Anterior cingulate cortex (tissue), 58 donors: ENCODE measurements at places on chromosomes 6 and 20.

DNA sequence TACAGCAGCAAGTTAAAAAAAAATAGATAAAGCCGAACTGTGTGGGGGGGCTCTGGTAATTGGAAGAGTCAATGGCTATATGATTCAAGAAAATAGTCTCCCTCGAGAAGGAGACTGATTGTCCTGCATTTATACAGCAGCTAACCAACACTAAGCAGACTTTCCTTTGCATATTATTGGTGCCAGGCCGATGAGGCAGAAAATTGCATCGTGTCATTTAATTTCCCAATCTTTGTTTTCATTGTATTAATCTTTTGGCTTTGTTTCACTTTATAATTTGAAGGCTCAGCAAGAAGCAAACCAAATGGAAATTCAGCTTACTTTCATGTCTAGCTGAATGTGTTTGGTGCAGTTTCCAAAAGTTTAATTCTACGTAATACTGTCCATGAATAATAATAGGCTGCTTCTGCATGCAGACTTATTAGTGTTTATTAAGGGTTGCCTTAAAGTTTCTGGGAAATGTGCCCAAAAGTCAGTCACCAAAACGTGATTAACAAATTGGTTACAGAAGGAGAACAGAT lies 258.5 kb downstream of the HACE1 start:
- no peak for DNase-seq

DNA sequence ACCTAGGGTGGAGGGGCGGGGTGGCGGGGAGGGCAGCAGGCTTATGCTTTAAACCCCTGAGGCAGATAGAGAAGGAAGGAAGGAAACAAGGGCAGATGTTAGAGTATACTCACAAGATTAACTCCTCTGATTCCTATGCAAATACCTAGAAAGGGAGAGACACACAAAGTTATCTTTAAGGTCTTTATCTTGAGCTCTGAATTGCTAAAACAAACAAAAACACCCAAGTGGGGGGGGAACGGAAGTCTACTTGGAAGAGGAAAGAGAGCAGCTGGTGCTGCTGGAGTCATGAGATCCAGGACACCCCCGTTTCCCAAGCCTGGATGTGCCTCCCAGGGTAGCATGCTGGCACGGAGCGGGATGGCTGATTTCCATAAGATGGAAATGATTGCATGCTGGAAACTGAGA lies 43.4 kb downstream of the PLAGL1 start:
- DNase-seq = no peak

DNA sequence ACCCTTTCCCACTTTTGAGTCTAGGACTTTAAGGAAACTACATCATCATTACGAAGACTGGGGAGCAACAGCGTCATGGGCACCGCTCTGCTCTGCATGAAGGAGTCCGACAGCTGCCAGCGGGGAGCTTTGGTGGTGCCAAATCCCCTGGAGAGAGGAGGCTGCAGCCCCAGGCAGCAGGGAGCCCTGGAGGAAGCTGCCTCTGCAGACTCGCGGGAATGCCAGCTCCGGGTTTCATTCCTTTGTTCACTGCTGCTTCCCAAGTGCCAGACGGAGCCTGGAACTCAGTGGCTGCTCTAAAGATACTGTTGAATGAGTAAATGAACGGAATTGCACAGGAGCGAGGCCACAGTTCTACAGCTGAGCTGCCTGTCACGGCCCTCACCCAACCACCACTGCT lies 196.5 kb upstream of the THBS2 start:
- no peak for DNase-seq

DNA sequence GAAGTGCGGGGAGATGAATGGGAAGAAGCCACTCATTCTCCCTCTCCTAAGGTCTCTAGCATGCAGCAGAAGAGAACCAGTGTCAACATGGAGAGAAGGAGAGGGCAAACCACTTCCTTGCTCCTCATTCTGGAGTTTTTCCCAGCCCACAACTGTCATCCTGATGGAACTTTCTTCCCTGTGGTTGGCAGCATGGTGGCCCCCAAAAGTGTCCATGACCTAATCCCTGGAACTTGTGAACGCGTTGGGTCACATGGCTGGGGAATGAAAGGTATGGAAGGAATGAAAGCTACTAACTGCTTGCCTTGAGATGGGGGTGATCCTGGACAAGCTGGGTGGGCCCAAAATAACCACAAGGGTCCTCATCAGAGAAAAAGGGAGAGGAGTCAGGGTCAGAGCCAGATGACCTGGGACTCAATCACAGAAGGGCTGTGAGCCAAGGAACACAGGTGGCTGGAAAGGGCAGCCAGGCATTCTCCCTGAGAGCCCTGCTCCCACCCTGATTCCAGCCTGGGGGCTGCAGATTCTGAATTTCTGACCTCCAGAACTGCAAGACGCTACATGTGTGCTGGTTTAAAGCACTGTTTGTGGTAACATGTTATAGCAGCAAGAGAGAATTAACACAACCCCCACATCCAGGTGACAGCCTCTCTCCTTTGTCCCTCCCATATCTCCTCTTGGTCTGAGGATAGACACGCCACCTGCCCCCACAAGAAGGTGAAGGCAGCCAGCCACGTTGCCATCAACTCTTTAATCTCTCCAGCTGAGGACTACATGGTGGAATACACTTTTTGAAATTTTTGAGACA lies 63.2 kb downstream of the PYGB start:
- DNase-seq = no peak

DNA sequence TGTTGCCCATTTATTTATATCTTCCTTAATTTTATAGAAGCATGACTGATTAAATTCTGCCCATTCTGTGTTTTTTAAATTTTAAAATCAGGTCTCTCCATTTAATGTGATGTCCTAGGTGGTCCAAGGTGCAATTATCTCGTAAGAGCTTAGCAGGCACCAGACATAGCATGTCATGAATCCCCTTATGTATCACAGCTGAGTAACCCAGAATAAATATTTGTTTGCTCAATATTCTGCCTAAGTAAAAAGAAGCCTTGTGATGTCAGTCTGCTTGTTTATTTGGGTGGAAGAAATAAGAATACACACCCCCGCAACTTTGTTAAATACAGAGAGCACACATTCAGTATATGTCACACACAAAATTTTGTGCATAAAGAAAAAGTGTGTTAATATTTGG lies 211.3 kb downstream of the FARS2 start:
- DNase-seq = no peak

GRCh38 chr20:60281295-60281694 lies 323.1 kb downstream of the CDH26 start:
- no peak for DNase-seq

- DNase-seq = no peak
Observed at GRCh38 chr20:50554694-50555579, 44.8 kb downstream of the PTPN1 start.

DNA sequence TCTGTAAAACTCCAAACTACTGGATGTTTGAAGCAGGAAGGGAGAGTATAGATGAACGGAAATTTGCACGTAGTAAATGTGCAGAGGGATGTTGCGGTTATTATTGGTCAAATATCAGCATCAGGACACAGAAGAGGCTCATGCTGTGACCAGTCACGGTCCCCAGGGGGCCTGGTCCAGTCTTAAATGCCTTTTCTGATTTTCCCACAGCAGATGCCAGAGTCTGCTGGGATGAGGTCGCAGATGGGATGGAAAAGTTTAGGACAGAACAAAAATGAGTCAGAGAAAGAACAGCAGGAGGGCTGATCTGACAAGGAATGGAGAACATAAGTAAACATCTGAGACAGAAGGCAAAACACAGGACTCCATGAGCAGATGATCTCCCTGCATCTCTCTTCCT lies 11.7 kb upstream of the SIRPG start:
- no peak for DNase-seq

DNA sequence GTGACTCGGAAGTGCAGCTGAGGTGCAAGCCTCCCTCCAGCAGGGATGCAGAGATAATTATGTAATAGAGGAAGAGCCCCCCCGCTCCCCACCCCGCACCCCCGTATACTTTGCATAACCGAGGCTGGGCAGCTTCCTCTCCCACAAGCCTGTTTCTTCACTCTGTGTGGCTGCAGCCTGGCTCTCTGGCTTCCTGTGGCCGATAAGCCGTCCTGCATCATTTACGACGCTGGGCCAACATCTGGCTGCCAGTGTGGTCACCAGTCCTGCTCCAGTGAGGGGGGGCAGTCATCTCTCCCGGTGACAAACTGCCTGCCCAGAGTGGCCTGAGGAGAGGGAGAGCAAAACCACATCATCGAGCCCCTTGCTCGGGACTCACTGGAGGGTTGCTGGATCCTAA lies 59.2 kb downstream of the RBM38 start:
- DNase-seq = peak; percentile 27

- no peak for DNase-seq
Observed at GRCh38 chr6:136846046-136846445, 23.7 kb downstream of the PEX7 start.

- no peak for DNase-seq
Observed at GRCh38 chr6:143700684-143701348, 23.1 kb downstream of the PHACTR2 start.

- DNase-seq = no peak
Observed at GRCh38 chr6:129448965-129449364, 261.0 kb downstream of the ARHGAP18 start.

GRCh38 chr20:49868964-49869363 lies 46.4 kb downstream of the SPATA2 start:
- no peak for DNase-seq

DNA sequence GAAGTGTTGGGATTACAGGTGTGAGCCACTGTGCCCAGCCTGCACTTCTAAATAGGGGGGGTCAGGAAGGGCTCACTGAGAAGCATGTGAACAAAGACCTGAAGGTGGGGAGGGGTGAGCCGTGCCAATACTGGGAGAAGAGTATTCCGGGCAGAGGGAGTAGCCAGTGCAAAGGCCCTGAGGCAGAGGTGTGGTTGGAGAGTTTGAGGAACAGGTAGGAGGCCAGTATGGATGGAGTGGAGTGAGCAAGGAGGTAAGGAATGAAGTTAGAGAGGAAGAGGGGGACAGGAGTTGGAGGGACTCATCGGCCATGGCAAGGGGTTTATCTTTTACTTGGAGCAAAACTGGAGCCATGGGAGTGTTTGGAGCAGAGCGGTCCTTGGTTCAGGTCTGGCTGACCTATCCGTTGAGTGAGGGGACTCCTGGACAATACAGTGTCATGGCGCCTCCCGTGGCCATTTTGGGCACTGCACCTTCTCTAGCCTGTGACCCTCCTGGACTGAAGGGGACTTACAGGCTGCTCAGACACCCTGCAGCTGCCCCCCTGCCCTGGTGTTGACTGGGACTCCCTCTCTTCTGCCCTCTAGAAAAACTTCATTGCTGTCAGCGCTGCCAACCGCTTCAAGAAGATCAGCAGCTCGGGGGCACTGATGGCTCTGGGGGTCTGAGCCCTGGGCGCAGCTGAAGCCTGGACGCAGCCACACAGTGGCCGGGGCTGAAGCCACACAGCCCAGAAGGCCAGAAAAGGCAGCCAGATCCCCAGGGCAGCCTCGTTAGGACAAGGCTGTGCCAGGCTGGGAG lies 12.1 kb downstream of the FOXS1 start:
- no peak for DNase-seq

GRCh38 chr6:6586671-6587526 lies 1.6 kb upstream of the LY86 start:
- DNase-seq = no peak

DNA sequence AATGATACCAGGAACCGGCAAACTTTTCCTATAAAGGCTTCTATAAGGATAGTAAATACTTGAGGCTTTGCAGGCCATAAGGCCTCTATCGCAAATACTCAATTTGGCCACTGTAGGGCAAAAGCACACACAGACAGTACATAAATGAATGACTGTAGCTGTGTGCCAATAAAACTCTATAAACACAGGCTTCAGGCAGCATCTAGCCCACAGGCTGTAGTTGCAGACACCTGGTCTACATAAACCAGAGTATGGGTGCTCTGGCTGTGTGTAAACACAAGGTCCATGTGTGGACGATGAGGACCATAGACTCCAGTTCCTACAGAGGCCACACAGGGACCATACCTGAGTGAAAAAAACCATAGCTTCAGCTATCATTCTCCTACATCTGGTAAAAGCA lies 52.2 kb downstream of the ZMYND8 start:
- no peak for DNase-seq

DNA sequence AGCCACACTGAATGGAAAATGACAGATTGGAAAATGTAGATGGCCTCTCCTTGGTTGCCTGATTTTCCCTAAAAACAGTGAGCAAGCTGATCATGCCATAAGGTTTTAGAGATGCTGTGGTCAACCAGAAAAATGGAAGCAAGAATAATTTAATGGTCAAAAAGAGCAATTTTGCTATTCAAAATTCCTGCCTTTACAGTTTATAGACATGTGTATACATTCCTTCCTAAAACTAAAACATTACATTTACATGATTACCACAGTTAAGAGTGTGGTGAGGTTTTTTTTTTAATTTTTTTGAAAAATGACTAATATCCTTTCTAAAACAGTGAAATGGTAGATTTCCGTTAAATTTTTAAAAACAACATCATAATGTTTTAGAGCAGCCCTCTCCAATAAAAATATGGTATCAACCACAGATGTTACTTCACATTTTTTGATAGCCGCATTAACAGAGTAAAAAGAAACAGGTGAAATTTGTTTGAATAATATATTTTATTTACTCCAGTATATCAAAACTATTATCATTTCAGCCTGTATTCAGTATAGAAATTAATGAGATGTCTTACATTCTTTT lies 407.0 kb upstream of the SOX4 start:
- DNase-seq = no peak

- DNase-seq = no peak
Observed at GRCh38 chr20:42018979-42019378, 400.8 kb upstream of the CHD6 start.

- no peak for DNase-seq
Observed at GRCh38 chr6:144653885-144654505, 368.9 kb downstream of the UTRN start.

DNA sequence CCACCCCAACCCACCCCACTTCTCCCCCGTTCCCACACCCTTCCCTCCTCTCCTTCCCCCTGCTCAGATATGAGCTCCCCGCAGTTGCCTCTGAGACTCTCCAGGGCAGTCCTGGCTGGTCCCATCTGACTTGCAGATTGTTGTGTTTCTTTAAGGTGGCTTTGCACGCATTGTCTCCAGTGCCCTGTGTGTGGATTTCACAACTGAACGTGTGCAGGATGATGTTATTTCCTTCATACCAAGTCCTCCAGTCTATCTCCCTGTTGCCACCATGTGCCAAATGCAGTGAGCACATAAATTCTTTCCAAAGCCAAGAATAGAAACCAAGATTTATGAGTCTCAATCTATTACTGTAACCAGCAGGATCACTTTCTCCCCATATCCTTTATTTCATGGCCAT lies 79.1 kb downstream of the TMEM242 start:
- no peak for DNase-seq

- no peak for DNase-seq
Observed at GRCh38 chr6:129473546-129473945, 236.4 kb downstream of the ARHGAP18 start.
